Mesothelial cell of epicardium (in vitro differentiated cells): ENCODE measurements at places on chromosomes 12 and 14.
A peak's percentile ranks its signal among the peaks of the same experiment; 100 is the strongest.

DNA sequence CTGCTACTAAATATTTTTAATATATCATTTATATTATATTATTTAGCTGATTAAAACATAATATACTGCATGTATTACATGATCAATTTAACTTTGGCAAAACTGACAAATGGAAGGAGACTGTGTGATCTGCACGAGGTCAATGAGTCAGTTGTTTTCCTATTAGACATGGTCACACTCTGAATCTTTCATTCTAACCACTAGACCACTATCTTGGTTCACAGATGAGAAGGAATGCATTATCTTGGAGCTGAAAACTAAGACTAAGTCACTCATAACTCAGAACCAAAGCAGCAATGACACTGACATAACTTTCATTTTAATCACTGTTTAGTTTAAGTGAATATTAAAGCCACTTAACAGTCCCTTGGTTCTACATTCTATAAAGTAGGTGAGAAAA lies 37.4 kb downstream of the GNPTAB start:
- no peak overlapping the region for H3K27ac ChIP-seq
- H3K27me3 ChIP-seq, result no peaks in the 10 kb centered on the region
- H3K36me3 ChIP-seq, result peaks cover 11% of the 10 kb centered on the region

- no peak overlapping the region for H3K27ac ChIP-seq
- H3K27me3 ChIP-seq, result peaks cover 2% of the 10 kb centered on the region
- H3K36me3 ChIP-seq, result no peaks in the 10 kb centered on the region
- peak; percentile 45 for DNase-seq
- H3K4me1 ChIP-seq, result no peaks in the 10 kb centered on the region
- no peak overlapping the region for H3K4me3 ChIP-seq
Measured at GRCh38 chr12:17992002-17992656, 97.9 kb downstream of the RERGL start.

DNA sequence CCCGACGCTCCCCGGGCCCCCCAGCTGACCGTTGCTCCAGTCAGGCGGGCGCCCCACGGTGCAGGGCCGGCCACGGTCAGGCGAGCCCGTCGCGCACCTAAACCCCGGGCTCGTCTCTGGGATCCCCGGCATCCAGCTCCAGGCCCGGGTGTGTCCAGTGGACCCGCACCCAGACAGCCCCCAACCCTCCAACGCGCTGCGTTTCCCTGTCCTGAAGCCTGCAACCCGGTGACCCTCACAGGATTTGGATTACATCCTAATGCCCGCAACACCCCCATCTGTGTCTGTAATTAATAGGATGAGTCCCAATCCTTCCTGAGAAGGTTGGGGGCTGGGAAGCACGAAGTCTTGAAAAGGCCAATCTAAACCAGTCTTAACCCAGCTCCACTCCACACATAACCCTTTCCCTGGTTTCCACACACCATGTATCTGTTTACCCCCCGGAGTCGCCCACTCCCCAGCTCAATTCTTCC lies 10.4 kb downstream of the CPNE6 start:
- H3K27ac ChIP-seq, result peak overlapping the region; percentile 81
- no peak for DNase-seq
- H3K4me3 ChIP-seq, result peak overlapping the region; percentile 77

GRCh38 chr12:104226672-104227071 lies 11.1 kb downstream of the TXNRD1 start:
- H3K27ac ChIP-seq, result no peak overlapping the region
- no peak for DNase-seq
- peaks cover 28% of the 10 kb centered on the region for H3K4me1 ChIP-seq
- H3K36me3 ChIP-seq, result peaks cover 4% of the 10 kb centered on the region
- H3K4me3 ChIP-seq, result no peak overlapping the region

GRCh38 chr14:36367985-36368774 lies 47.7 kb upstream of the MBIP start:
- H3K36me3 ChIP-seq, result no peaks in the 10 kb centered on the region
- no peak overlapping the region for H3K27ac ChIP-seq
- no peaks in the 10 kb centered on the region for H3K4me1 ChIP-seq
- DNase-seq, result no peak
- H3K27me3 ChIP-seq, result peaks cover 21% of the 10 kb centered on the region
